ENCODE measurements at places on chromosomes 1 and 21.

- DNase-seq = no peak
Measured at GRCh38 chr21:46129846-46130651, 25.3 kb downstream of the FTCD start.

DNA sequence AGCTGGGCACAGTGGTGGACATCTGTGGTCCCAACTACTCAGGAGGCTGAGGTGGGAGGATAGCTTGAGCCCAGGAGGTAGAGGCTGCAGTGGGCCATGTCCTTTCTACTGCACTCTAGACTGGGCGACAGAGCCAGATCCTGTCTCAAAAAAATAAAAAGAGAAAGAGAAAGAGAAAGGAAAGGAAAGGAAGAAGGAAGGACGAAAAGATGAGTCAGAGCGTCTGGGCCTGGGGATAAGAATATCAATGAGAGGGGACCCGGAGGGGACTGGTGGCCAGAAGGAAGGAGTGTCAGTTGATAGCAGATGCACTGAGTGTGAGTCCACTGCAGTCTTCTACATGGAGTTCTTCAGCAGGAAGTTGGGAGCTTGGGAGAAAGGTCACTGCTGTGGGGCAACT lies 75.6 kb downstream of the SYT6 start:
- DNase-seq = no peak

GRCh38 chr1:41629141-41629540 lies 144.7 kb upstream of the EDN2 start:
- no peak for DNase-seq

DNA sequence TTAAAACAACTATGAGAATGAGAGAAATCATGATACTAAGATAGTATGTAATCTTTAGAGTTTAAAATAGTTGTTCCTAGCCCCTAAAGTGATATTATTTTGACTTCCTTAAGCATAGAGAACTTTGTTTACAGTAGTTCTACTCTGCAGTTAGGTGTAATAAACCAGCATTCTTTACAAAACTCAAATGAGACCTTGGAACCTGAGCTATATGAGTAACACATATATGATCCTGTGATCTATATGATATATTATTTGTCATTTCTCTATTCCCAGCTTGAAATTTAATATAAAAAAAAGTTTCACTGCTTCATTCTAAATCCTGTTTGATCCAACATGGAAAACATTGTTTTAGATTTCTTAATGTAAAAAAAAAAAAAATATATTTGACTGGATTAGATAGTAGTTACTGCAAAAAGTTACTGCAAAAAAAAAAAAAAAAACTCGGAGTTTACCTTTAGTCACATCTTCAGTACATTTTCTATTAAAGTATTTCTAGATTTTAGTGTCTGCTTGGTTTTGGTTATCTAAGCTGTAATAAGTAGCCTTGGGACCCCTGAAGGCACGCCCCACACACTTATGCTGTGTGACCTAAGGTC lies 463.8 kb downstream of the USP25 start:
- no peak for DNase-seq

Data from cortex of kidney (tissue), 1 donor.